Activated naive CD4-positive, alpha-beta T cell treated with anti-CD3 and anti-CD28 coated beads, Interleukin-2, amount 10 ng/mL, durations not matched to agents 7 days and 5 days (primary cell): ENCODE measurements at places on chromosomes 16 and 17.

- H3K36me3 ChIP-seq = no peaks in the 10 kb centered on the region
- no peak for DNase-seq
- no peaks in the 10 kb centered on the region for H3K4me1 ChIP-seq
Observed at GRCh38 chr17:36106493-36106835, 2.8 kb downstream of the CCL4 start.

GRCh38 chr17:6752068-6752909 is 3.6 kb upstream of the XAF1 start:
- no peak for DNase-seq
- peaks cover 8% of the 10 kb centered on the region for H3K36me3 ChIP-seq
- no peak overlapping the region for H3K4me3 ChIP-seq
- peaks cover 20% of the 10 kb centered on the region for H3K27me3 ChIP-seq
- no peak overlapping the region for H3K27ac ChIP-seq
- peaks cover 49% of the 10 kb centered on the region for H3K4me1 ChIP-seq

DNA sequence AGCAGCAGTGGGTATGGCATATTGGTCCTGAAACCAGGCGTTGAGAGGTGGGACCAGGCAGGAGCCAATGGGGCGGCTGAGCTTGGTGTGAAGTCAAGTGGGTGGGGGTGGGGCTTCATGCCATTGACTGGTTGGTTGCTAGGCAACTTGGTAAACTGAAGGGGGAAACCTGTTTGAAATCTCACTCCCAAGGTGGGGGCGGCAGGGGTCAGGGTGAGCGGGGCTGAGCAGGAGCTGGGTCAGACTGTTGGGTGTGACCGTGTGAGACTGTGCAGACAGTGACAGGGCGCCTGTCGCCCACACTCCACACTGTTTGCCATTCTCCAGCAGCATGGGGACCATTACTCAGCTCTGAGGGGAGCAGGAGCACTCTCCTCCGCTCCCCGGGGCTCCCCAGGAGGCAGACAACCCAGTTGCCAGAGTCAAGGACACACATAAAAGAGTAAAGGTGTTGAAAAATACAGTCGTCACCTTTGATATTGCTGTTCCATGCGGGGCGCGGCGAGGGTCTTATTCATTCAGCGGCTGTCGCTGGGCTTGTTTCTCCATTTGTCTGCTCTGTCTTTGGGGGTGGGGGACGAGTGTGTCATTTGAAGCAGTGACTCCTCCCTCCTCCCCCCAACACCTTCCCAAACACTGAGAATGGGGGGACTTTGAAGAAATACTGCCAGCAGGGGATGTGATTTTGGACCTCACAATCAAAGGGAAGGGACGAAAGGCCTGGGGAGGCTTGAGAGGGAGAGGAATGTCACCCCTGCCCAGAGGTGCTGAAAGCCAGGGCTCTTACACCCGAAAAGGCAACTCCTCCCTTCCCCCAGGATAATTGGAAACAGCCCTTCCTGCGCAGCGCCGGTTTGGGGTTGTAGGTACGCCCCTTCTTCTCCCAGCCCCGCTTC is 1.2 kb upstream of the EFNB3 start:
- peaks cover 13% of the 10 kb centered on the region for H3K36me3 ChIP-seq
- no peak overlapping the region for H3K27ac ChIP-seq
- no peak for DNase-seq
- H3K27me3 ChIP-seq = peaks cover 62% of the 10 kb centered on the region
- H3K4me1 ChIP-seq = peaks cover 11% of the 10 kb centered on the region

GRCh38 chr16:18047761-18048160 is 288.8 kb downstream of the NPIPA8 start:
- no peak overlapping the region for H3K27ac ChIP-seq
- H3K4me3 ChIP-seq = no peak overlapping the region
- DNase-seq = no peak
- no peaks in the 10 kb centered on the region for H3K27me3 ChIP-seq

- DNase-seq = no peak
- no peak overlapping the region for H3K4me3 ChIP-seq
- no peaks in the 10 kb centered on the region for H3K36me3 ChIP-seq
- H3K4me1 ChIP-seq = no peaks in the 10 kb centered on the region
- H3K27ac ChIP-seq = no peak overlapping the region
Observed at GRCh38 chr17:72733619-72734282, 358.7 kb downstream of the SLC39A11 start.
